ENCODE measurements at places on chromosomes 11 and 22.
A peak's percentile ranks its signal among the peaks of the same experiment; 100 is the strongest.

GRCh38 chr11:113161711-113162591, 152.4 kb upstream of the TTC12 start:
- no peak for DNase-seq

GRCh38 chr11:2440646-2441045, 3.7 kb downstream of the TRPM5 start:
- no peak for DNase-seq

DNA sequence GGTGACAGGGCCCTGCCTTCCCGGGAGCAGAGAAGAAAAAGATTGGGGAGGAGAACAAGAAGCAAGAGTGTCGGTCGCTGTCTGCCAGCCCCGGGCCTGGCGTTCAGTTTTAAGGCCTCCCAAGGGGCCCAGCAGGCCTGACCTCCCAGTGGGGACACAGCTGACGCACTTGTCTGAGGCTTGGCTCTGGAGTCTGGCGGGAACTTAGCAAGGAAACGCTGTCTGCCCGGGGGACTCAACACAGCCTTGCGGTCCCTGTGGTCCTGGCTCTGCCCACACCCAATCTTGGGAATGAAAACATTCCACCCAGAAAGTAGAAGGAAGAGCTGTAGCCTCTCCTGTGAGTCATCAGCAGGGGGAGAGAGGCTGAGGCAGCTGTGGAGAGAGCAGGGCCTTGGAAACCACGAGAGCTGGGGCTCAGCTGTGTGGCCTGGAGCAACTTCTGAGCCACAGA, 54.4 kb downstream of the TRAF6 start:
- no peak for DNase-seq

DNA sequence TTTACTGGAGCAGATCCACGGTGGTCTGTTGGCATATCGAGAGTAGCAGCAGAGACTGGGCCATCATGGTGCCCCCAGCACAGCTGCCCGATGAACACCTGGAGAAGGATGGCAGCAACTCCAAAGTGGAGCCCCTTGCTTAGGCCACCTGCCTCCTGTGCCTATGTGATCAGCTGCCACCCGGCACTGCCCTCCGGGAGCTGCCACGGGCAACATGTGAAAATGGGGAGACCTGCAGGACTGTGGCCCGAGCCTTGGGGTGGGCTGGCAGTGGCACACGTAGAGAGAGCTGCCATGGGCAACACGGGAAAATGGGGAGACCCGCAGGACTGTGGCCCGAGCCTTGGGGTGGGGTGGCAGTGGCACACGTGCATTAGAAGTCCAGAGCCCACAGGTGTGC, 3.1 kb downstream of the FXYD2 start:
- no peak for DNase-seq

- no peak for DNase-seq
These were observed 6.7 kb downstream of the SLC25A18 start for GRCh38 chr22:17569971-17570511.

DNA sequence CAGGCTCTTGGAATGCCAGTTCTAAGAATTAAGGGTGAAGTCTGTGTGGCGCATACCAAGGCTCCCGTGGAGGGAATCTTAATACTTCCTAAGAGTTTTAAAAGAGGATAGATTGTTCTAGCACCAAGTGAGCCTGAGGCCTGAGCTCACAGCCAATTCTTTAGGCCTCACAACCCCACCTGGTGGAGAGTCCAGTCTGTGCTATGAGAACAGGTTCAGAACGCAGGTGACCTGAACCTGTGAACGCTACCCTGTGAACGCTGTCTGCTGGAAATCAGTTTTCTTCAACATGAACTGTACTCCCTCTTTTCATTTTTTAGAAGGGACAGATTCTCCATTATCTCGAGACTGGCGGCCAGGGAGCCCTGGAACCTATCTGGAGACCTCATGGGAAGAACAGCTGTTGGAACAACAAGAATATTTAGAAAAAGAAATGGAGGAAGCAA, 43.2 kb upstream of the DLAT start:
- peak; percentile 55 for DNase-seq

GRCh38 chr11:109818290-109818689, 274.9 kb upstream of the ZC3H12C start:
- DNase-seq: no peak

DNA sequence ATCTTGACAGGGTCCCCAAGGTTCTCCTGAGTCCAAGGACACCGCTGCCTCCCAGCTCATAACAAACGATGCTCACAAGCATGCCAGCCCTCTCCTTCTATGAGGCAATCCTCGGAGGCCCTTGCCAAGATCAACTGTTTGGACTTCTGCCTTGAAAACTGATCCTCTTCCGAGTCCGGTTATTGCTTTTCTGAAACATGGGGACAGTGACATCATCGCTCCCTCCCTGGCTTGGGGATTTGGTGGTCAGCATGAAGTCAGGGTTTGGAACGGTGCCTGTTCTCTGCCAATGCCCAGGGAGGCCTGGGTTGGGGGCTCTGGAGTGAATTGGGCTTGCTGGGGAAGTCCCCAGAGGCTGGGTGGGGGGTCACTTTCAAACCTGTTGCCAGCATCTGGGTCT, 149.3 kb downstream of the FBXO7 start:
- no peak for DNase-seq

- no peak for DNase-seq
These were observed 10.8 kb downstream of the RIBC2 start for GRCh38 chr22:45424241-45424731.

GRCh38 chr11:61861634-61862033, 29.7 kb downstream of the FADS3 start:
- DNase-seq: no peak

- DNase-seq: no peak
These were observed 330.1 kb upstream of the PLET1 start for GRCh38 chr11:112590764-112591163.

DNA sequence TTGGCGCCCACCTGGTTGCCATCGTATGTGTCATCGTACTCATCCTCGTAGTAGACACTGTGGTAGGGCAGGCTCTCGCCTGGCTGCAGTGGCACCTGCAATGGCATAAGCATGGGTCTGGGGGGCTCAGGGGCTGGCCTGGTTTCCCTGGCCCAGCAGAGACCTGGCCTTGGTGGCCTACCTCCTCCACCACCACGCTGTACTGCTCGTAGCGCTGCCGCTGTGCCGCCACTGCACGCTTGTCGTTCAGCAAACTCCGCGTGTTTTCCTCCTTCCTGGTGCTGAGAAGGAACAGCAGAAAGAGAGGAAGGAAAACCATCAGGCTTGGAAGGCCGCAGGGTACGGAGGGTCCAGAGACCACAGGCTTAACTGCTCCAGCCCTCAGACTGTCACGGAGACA, 26.2 kb downstream of the UQCR10 start:
- DNase-seq: no peak

DNA sequence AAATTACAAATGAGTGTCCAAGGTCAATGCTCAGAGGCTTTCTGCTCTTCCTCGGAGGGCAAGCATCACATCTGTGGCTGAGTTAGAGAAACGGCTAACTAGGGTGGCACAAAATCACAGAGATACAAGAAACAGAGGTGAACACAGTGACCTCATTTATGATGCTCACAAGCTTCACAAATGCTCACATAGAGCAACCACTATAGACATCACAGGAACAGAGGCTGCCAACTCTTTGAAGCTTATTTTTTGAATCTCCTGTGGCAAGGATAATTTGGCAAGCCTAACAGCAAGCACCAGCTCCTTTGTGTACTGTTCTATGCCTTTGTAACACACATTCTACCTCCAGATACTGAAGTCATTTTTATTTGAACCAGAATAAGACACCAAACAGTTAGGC, 416.5 kb upstream of the DDI1 start:
- DNase-seq: no peak

GRCh38 chr11:116537709-116538108, 235.1 kb downstream of the BUD13 start:
- DNase-seq: no peak

DNA sequence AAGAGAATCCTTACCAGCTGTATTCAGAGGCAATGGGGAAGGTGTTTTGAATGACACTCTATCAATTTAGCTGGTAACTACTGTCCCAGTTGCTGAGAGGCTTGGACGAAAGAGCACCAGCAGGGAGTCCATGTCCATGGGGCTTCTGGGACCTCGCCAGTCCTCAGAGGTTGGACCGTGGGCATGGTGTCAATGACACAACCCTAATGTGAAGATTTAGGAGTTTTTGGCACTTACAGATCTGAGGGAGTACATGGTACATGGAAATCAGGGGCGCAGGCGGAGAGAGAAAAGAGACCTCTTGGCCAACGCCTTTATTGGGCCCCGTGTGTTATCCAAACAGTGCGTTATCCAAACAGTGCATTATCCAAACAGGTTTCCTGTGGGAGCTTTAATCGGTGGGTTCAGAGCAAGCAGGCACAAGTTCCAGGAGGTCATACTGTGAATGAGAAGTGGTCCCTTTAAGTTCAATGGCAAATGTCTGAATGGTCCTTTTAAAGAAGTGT, 169.1 kb upstream of the B3GAT1 start:
- DNase-seq: no peak

DNA sequence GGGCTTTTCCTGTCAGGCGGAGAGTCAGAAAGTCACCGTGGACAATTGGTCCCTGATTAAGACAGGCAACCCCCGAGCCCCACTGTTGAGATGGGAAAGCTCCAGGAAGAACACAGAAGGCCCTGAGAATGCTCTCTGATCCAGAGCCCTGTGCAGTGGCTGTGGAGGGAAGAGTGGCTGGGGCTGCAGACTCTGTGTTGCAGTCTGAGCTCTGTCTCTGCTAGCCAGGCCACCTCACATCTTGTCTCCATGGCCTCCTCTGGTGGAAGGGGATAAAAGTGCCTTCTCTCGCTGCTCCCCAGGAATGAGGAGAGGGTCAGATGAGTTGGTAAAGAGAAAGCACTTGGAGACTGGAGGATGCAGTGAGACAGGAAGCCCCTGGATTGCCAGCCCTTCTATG, 141.2 kb downstream of the CEP164 start:
- peak; percentile 31 for DNase-seq

DNA sequence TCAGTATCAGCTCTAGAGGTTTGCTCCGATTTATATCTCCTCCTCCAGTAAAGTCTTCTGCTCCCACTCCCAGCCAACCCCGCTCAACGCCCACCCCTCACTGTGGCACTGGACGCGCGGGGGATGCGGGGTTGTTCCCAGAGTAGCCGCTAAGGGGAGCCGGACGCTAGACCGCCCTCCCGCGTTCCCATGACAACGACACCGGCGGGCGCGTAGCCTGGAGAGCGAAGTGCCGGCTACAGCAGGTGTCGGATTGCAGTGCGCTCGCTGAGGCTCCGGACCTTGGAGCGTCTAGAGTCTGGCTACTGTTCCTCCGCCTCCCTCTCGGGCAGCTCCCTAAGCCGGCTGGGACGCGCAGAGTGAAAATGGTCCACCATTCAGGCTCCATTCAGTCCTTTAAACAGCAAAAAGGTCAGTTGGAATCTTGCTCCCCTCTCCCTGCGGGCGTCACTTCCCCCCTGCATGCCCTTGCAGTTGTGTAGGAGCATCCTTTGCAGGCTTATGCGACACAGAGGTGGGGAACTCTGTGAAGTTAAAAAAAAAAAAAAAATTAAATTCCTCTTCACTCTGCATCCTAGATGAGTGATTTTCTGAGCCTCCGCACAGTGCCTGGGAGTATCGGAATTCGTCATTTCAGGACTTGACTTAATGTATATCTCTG, at the start of gene ANO3:
ANO3 (plus strand) TSS at position 220 of the 661 bp plus-strand sequence; CDS start at position 366, 146 bp downstream.
- DNase-seq: peak; percentile 91

- DNase-seq: no peak
These were observed 44.2 kb downstream of the OTOG start for GRCh38 chr11:17591293-17591692.

DNA sequence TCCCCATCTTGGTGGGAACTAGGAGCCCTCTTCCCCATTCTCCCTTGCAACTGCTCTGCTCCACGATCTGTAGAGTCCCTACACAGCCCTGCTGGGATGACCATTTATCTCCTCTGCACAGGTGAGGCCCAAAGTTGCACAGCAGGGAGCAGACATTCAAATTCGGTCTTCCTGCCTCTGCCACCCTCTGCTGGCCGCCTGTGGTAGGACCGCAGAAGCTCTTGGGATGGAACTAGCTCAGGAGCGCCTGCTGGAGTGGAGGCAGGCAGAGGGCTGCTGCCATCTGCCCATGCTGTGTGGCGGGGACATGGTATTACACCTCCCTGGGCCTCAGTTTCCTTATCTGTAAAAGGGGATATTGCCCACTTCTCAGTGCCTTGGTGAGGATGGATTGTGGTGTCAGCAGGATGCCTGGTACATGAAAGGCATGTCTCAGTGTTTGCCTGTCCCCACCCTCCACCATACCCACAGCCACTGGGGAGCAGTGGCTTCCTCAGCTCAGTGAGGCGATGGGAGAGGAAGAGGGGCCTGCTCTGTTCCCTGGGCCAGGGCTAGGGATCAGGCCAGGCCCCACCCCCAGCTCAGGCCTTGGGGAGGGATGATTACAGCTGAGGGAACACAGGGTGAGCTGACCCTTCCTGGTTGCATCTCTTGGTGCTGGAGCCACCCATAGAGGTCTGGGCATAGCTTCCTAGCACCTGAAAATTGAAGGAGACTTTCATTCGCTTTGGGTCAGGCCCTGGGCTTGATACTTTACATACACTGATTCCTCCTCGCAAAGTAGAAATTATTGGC, 11.3 kb upstream of the OMP start:
- DNase-seq: peak; percentile 84

DNA sequence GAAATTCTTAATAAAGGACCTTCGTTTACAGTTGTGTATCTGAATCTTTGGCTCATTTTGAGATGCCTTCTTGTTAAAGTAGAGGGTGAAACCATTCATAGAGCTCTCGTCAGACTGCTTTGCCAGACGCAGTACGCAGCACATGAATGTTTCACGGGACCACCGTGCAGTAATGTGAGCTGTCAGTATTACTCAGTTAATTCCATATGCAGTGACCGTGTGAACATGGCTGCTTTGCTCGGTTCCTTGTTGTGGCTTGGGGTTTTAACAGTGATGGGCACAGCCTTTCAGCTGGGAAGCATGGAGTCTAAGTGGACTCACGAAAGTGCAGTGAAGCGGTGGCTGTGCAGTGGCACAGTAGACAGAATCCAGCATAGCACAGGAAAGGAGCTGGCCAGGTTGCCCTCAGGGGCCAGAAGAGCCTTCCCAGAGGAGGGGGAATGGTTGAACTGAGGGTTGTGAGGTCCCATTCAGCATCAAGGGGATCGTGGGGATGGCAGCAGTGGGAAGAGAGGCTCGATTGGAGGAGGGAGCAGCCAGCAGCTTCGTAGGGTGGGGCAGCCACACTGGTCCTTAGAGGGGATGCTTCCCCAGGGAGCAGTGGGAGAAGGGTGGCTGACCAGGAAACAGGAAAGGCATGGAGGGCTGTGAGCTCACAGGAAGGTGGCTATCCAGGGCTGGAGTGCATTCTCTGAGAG, 31.4 kb downstream of the PPFIA1 start:
- no peak for DNase-seq

DNA sequence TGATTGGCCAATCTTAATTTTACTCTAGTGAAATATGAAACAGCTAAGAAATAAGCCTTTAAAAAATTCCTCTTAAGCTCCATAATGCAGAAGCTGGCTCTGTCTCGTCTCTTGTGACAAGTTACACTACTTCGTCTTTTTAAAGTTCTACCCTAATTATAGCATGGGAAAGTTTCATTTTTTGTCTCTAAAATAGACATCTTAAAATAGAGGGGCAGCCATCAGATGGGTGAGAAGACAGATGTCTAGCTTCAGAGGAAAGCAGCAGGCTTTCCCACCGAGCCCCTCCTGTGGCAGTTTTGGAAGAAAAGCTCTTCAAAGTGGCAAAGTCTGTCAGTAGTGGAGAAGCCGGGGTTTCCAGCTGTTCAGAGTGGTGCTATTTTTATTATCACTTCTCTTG, 39.5 kb downstream of the XRRA1 start:
- no peak for DNase-seq
